SHP77 (cell line): ENCODE measurements at places on chromosomes 7 and 10.

- DNase-seq: no peak
Measured at GRCh38 chr10:133457100-133457841, 3.5 kb downstream of the SCART1 start.

DNA sequence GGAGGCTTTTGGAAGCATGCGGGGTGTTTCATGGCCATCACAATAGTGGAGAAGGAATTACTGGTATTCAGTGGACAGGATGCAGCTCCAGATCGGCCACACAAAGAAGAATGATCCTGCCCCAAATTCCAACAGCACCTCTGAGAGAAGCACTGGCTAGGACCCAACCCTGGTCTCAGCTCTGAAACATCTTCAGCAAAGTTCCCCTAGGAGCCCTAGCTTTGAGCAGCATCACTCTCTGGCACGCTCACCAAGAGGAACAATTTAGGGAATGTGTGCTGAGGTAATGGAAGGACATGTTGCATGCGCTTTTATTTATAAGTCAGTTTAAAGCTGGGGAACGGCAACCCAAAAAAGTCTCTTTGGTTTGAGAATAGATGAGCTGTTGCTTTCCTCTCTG, 5.5 kb upstream of the OPN1SW start:
- DNase-seq: no peak

DNA sequence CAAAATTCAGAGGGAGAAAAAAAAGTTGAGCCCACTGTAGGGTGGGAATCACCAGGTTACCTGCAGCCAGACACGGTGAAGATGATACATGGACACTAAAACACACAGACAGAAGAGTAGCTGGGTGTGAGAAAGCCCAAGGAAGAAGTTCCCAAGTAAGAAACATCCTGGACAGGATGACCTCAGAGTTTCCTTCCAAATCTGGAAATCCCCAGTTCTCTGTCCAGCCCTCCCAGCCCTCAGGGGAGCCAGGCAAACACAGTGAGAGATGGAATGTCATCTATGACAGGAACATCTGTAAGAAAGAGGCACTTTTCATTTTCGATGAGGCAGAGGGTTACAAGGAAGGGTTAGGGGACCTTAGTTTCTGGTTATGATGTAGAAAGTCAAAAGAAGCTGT, 125.1 kb upstream of the LYZL1 start:
- no peak for DNase-seq

- no peak for DNase-seq
Measured at GRCh38 chr7:131224996-131225395, 102.7 kb upstream of the MKLN1 start.

DNA sequence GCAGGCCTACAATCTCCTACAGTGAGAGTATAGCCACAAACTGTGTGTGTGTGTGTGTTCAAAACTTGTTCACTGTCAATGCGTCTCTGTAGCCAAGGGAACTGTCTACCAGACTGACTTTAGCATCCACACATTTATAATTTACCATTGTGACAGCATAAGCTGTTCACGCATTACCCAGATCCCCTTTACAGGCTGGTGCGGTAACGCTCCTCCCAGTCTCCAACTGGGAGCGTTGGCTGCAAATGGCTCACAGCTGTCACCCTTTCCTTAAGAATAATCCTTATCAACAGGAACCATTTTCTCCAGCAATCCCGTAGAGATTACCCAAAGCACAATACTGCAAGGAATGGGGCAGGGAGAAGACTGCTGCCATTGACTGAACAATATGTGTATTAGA, 199.5 kb downstream of the GPAM start:
- DNase-seq: no peak

DNA sequence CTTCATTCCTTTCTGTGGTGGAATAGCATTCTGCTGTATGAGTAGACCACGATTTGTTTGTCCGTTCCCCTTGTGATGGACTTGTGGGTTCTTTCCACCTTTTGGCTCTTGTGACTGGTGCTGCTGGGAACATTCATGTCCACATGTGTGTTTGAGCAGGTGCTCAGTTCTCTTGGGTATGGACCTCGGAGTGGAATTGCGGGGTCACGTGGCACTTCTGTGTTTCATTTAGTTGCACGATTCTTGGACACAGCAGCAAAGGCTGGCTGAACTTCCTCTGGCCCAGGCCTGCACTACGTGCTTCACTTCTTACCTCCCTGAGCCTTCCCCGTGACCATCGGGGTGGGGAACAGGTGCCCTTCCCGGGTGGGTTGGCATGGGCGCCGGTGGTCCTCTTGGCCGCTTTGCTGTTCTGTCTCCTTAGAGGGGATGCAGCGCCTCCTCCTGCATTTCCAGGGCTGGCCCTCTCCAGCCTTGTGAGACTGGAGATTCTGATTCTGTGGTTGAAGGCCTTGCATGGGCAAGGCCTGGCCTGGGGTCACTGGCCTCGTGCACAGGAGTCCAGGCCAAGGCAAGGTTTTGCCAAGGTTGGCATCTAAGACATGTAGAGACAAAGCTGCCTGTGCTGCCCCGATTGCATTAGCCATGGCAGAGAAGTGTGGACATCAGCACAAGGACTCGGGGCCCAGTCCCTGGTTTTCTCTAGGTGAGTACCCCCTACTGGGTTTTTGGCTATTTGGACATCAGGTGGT, 25.1 kb downstream of the DOCK1 start:
- DNase-seq: no peak

DNA sequence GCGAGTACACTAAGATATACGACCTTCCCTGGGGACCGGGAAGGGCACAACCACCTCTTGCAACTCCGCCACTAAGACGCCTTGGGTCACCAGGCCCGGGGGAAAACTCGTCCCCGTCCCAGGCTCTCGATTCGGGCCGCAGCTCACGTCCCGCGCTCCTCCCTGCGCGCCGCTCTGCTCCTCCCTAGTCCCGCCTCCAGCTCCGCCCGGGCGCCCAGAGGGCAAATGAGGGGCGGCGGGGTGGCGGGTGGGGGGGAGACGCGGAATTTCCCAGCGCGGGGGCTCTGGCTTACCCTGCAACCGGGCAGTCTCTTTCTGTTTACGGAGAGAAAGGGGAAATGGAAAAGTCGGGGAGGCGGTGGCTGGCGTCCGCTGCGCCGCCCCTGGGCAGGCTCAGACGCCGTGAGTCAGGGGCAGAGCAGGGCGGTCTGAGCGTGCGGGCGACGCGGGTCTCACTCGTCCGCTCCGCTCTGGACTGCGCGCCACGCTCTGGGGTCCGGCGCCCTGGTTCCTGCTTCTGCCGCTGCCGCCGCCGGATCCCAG, at the start of gene MAP3K8:
Gene MAP3K8 (plus strand): TSS at position 455 of the 543 bp plus-strand sequence. CDS start 4,755 bp downstream, outside the sequence.
- no peak for DNase-seq
